ENCODE measurements at places on chromosomes 5 and 9.

DNA sequence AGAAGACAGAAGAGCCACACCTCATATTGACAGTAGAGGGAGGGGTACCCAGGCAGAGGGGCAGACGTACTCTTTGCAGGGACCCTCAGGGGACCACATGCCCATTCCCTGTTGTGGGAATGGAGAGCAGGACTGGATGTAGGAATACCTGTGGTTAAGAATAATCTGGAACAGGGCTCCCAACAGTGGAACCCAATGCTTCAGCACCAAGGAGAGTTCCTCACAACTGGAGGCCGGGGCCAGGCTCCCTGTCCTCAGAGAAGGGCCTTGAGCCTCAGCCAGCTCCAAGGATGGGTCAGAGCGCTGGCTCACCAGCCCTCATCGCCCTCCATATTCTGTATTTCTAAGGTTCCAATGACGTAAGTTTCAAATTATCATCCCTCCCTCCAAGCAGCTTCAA lies 7.4 kb upstream of the SHC3 start:
- DNase-seq = peak; percentile 31

DNA sequence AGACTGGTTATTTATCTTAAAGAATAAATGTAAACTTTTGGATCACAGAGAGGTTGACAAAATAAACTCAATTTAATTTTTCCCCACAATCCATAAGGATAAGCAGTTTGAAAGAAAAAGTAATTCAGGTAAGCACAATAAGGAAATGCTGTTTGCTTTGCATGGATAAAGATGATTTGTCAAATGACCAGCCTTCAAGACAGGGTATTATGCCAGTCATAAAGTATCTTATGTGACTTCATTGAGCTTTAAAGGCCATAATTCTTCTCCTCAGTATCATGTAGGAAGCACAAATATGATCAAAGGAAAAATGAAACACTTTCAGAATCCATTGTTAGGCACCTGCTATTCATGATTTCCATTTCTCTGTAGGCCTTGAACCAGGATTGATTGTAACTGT lies 180.7 kb upstream of the PPP1R2B start:
- no peak for DNase-seq

DNA sequence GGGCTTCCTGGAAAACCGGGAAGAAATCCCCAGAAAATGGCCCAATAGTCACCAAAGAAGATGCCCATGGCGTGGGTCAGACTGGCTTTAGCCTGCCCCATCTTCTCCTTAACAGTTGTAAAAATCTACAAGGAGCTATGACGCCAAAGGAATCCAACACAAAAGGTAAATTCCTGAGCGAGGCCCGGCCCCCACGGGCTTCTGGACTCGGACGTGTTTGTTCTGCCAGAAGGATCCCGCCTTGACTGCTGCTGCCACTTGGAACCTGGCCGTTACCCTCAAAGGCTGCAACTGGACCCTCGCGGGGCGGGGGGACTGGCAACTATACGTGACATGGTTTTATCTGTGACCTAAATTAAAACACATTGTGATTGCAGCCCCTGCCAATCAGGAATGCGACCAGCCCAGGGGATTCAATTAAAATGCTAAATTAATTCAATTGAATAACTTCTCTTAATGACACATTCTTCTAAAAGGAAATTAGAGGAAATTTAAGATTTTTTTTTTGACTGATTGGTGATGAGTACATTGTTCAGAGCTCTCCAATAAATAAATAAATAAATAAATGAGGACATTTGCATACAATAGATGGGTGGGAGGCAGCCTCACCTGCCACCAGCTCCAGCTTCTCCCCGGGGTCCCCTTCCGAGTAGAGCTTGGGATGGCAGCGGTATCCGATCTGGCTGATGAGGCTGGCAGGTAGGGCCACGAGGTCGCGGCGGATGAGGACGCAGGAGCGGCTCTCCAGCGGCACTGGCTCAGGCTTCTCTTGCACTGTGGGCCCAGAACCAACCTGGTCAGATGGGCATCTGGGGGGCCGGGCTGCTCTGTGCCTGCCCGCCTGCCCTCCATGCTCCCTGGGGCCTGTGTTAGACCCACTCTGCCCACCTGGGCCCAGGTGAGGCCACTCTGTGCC lies 54.7 kb upstream of the UBAC1 start:
- DNase-seq = no peak

DNA sequence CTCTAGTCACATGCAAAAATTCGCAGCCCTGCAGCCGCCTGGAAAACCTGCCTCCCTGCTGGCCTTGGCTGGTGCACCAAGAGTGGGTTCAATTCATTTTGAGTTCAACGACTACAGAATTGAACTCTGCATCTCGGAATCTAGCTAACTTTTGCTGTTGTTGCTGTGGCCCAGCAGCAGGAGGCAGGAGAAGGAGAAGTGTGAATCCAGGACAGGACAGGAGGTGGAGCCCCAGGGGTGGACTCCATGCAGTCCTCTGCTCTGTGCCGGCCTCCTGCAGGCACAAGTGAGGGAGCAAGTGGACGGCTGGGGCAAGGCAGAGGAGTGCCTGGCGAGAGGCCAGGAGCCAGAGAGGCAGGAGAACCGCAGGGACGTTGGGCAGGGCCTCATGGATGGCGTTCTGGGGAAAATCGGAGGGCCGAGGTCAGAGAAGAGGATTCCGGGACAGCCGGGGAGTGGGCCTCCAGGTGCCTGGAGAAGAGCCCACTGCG lies 214.2 kb downstream of the FANCC start:
- no peak for DNase-seq

- no peak for DNase-seq
These were observed 65.9 kb downstream of the ZFAND5 start for GRCh38 chr9:72299017-72299603.

GRCh38 chr5:159409801-159410200 lies 79.5 kb upstream of the IL12B start:
- no peak for DNase-seq

DNA sequence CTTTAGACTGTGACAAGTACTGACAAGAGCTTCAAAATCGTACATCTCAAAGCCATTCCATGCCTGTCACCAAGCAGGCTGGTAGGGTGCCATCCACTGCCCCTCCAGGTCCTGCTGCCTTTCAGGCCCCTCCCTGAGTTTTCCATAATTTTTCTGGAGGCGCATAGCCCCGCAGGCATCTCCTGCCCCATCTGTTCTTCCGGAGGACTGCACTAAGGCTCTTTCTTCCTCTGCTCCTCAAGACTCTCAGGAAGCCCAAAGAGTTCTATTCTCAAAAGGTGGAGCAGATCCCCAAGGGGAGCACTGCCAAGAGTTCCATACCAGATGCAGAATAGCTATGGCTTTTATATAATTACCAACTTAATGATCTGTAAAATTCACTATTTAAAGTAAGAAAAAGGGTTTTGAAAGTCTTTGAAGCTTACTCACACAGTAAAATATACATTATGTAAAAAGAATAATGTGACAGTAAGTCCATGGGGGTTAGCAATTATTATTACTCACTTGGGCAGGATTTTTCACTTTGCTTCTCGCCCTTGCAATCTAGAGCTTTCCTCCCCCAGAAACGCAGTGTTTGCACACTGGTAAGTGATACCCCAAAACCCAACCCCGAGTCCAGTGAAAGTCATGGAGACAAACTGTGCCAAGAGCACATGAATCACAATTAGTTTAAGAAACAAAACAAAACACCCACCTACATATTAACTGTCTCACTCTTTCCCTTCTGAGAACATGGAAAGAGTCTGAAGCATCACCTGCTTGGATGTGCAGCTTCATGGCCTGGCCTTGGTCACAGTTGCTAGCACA lies 114.1 kb upstream of the DAPK1 start:
- DNase-seq = no peak

GRCh38 chr9:133468374-133468773 lies 8.6 kb downstream of the CACFD1 start:
- DNase-seq = no peak
